ENCODE measurements at places on chromosomes 4 and X. TPM values are rescaled to one million over a fixed set of nuclear protein-coding genes. Genes with fewer than 3 reads are reported as not detected.

Gene MAML3
- 5.6 TPM for total RNA-seq

Gene MAPK10
- 2.5 TPM for total RNA-seq

Gene TCEAL3
- total RNA-seq: 12.9 TPM

Gene DOCK11
- 12.0 TPM for total RNA-seq

Gene RTL5
- total RNA-seq: 1.9 TPM
